ENCODE measurements at places on chromosomes 3 and 15.

DNA sequence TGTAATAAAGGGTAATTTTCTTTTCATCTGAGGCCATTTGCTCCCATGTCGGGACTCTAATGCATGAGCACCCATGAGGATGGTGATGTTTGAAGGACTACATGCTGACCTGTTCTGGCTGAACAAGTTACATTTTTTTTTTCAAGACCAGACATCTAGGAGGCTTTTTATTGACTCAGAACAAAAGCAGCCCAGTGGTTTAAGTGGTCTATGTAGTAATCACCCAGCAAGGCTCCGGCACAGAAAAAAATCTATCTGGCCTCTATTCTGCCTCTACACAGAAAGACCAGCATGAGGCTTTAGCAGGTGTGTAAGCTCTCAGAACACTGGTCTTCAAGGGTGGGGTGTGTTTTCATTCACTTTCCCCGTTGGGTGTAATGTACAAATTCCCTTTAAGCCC lies 95.1 kb upstream of the ZBED2 start:
- no peak for DNase-seq

DNA sequence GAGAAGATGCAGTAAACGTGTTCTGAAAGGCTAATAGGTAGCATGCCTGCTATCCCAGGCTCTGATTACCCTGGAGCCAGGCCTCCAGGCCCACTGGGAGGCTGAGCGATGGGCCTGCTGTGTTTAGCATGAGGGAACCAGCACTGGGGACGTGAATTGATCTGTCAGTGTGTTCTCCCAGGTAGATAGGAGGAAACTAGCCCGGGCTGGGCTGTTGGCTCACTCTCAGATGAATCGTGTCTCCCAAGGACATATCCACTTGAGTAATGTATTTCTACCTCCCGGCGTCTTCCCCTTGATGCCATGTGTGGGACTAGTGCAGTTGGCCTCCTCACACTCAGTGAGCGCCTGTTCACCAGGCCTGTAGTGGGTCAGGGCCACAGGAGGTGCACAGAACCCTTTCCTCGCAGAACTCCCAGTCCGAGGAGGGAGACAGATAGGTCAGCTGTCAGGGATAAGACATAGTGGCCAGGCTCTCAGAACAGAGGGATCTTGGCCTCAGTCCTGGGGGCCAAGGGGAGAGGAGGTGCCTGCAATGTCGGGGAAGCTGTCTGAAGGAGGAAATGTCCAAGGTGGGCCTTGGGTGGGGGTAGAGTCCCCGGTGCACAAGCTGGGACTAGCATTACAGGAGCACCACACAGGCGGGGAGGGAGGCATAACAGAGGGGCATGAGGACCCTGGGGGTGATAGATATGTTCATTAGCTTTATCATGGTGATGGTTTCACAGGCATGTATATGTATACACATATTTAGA lies 111.7 kb downstream of the DNAJB8 start:
- DNase-seq: no peak

DNA sequence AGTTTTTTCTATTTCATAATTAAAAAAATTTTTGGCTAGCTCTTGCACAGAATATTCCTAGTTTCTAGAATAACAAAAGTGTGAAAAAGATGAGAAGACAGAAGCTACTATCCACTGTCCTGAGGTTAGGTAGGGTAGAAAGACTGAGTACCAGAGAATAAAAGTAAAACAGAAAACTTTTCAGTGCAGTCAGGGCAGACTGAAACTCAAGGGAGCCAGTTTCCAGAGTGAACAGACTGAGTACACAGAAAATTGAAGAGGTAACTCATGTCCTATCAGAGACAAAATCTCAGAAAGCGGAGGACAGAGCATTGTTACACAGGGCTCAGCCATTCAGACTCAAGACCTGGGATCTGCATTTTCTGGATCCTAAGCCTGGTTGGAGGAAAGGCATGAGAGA lies 8.8 kb upstream of the FBXO40 start:
- no peak for DNase-seq

- peak; percentile 72 for DNase-seq
These were observed 24.5 kb downstream of the MAP2K1 start for GRCh38 chr15:66411190-66411589.

GRCh38 chr3:155412904-155413303 lies 119.4 kb upstream of the STRIT1 start:
- no peak for DNase-seq

GRCh38 chr3:94159062-94159828 lies 96.4 kb downstream of the NSUN3 start:
- peak; percentile 65 for DNase-seq

DNA sequence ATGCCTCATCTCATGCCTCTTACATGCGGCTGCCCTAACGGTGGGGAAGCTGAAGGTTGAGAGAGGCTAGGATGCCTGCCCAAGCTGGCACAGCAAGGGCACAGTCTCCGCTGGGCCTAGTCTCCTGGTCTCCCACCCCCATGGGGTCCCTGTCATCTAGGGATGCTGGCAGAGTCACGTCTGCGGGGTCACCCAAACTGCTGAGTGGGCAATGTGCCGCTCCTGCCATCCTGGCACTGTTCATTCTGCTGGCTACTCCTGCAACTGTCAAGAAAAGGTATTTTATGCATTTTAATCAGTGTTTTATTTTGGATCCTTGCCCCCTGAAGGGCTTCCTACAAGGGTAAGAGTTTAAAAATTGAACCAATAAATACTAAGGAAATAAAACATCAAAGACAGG lies 12.8 kb downstream of the LINGO1 start:
- no peak for DNase-seq

GRCh38 chr3:111801693-111802092 lies 57.4 kb upstream of the PHLDB2 start:
- no peak for DNase-seq

GRCh38 chr15:34147371-34148140 lies 45.7 kb downstream of the PGBD4 start:
- no peak for DNase-seq

DNA sequence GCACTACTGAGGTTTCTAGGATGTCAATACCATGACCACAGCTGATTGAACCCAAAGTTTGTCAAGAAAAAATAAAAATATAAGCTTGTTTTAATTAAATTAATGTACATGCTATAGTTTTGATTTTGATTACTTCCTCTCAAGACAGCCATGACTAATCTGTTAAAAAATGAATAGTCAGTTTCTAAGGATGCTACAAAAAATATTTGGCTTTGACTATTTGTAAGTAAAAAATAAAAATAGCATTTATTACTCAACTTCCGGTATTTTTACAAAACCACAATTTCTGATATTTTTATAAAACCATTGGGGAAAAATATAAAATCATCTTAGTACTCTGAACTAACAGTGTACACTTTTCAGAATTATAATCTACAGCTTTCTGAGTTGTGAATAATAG lies 12.1 kb upstream of the TEX9 start:
- no peak for DNase-seq

GRCh38 chr3:169644750-169645149 lies 18.8 kb downstream of the MECOM start:
- no peak for DNase-seq

GRCh38 chr3:65548848-65549625 lies 489.7 kb downstream of the MAGI1 start:
- DNase-seq: no peak

DNA sequence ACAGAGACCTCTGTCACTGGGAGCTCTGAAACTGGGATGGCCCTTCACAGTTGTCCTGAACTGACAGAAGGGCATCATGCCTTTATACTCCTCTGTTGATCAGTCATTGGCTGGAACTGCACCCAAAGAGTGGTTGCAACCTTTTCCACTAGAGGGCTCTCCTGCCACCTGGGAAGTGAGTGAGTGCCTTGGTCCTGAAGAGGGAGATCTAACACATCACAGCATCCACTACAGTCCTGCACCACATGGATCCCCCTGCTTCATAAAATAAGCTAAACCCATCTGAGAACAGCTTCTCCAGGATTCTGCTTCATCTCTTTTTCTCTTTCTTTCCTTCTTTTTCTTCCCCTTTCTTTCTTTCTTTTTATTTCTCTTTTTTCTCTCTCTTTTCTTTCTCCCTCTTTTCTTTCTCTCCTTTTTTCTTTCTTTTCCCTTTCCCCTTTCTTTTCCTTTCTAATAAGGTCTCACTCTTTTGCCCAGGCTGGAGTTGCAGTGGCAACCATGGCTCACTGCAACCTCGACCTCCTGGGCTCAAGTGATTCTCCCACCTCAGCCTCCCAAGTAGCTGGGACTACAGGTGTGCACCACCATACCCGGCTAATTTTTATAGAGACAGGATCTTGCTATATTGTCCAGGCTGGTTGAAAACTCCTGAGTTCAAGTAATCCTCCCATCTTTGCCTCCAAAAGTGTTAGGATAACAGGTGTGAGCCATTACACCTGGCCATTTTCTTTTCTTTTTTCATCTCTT lies 42.8 kb upstream of the RAF1 start:
- DNase-seq: peak; percentile 80

- peak; percentile 66 for DNase-seq
These were observed 570 bp downstream of the PCNP start for GRCh38 chr3:101574388-101575112.

DNA sequence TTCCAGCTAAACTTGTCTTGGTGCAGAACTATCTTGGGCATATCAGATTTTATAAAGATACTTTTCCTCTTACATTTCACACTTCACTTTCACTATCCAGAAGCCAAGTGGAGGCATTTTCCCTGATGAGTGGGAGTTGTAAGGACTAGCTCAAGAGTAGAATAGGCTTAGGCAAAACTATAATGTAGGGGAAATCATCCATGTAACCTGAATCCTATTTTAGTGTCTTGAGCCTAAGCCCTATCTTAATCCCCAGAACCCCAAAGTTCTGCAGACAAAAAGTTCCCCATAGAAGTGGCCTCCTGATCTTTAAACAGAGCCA lies 42.2 kb upstream of the CD47 start:
- peak; percentile 12 for DNase-seq

DNA sequence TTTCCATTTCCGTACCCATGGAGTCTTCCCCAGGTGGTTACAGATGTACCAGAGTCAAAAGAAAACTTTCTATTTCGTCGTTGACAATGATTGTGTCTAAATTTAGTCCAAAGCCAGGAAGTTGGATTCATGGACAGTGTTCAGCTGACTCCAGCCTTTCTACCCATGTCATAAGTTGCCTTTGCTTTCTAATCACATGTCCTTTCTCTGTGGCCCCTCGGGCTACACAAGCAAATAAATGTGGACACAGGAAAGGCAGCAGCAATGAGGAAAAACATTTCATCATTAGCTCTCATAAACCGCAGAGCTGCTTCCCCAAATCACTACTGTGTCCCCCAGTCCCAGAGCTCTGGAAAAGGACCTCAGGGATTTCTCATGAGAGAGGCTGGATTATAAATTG lies 82.0 kb downstream of the USF3 start:
- peak; percentile 20 for DNase-seq

DNA sequence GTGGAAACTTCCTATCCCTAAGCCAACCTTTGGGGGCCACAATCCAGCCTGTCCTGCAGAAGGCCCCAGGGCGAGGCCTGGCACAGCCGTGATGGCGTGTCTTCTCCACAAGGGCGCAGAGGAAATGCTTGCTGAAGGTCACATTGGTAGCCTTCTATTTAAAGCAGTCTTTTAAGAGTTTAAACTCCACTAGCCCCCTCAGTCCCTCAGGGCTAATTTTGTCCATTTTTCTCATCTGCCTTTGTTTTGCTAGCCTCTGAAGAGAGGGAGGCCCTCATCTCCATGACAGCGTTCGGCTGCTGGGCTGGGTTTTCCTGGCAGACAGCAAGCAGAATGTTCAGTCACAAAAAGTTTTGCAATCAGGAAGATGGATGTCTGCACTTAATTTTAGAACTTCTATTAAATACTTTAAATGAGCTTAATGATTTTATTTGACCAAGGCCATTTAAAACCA lies 40.8 kb downstream of the RARB start:
- no peak for DNase-seq

- DNase-seq: no peak
These were observed 9.2 kb upstream of the SLCO3A1 start for GRCh38 chr15:91844341-91844740.

- no peak for DNase-seq
These were observed 21.6 kb upstream of the SLC28A2 start for GRCh38 chr15:45230245-45230965.

DNA sequence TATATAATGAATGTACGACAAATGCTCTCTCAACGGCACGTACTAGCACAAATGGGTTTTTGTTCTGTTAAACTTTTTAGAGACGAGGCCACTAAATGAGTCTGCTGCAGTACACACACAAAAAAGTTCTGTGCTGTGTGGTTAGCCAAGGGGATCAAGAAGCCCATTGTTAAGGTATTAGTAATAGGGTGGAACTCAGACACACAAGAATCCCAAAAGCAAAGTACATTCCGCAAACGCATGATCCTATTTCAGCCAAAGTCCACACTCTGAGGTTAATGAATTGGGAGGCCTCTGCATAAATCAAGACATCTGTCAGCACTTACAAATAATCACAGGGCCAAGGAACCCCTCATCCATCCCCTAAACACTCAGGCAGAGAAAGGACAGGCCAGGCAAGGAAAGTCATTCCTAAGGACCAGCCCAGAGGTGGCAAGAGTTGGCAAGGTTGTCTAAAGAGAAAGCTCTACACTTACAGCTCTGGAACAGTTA lies 12.1 kb downstream of the OSBPL10 start:
- no peak for DNase-seq

GRCh38 chr15:45714590-45715488 lies 80.0 kb downstream of the SQOR start:
- DNase-seq: peak; percentile 72

GRCh38 chr3:135050536-135050935 lies 255.5 kb downstream of the EPHB1 start:
- no peak for DNase-seq

DNA sequence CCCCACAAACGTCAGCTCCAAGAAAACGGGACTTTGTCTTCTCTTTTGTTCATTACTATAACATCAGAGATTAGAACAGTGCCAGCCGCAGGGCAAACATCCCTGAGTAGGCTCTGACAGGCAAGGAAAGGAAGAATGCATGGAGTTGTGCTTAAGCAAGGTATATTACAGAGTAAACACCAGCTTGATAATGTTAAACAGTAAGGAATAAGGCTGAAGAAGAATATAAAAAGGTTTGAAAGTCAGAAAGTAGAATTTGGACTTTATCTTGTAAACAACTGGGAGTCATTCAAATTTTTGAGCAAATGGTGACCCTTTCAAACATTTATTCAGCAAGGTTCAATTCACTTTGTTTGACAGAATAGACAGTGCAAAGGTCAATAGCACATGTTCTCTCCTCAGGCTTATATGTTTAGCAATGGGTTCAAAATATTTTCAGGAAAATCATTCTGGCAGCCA lies 11.0 kb downstream of the GABPB1 start:
- no peak for DNase-seq

DNA sequence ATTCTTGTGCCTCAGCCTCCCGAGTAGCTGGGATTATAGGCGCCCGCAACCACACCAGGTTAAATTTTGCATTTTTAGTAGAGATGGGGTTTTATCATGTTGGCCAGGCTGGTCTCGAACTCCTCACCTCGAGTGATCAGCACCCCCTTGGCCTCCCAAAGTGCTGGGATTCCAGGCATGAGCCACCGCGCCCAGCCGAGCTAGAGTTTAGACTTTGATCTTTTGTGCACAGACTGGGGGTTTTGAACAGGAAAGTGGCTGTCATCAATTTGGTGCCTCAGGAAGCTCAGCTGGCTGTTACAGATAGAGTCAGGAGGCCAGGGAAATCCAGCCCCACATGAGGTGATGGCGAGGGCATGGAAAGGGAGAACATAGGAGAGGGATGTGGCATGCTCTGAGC lies 19.3 kb upstream of the IREB2 start:
- DNase-seq: no peak

- no peak for DNase-seq
These were observed 161.0 kb upstream of the CGNL1 start for GRCh38 chr15:57215326-57215725.
